Colonic mucosa (tissue), 4 donors: ENCODE measurements at places on chromosomes 6 and 20.

DNA sequence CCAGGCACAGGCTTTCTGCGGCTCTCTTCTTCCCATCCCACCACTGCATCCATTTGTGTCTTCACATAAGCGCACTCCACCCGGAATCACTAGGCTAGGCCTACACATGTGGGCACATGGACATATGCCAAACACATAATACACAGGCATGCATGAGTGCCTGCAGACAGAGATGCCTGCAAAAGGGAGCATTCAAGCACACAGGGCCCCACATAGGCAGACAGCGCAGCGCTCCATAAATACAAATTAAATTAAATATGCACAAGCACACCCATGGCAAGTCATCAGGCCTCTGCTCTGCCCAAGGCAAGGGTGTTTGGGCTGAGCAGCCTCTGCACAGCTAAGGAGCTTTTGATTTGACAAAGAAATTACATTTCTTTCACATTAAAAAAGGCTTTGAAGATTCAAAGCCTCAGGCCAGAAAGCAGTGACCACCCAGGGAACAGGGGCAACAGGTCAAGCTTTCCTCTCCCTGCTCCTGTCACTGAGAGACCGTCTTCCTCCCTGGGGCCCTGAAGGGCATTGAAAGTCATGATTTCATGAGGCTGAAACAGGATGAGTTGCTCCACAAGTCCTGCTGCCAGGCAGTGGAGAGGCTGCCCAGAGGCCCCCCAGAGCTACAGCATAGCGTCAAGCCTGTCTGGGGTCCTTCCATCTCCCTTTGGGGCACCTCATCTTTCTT lies 134.2 kb upstream of the LRFN2 start:
- no peaks in the 10 kb centered on the region for H3K36me3 ChIP-seq
- H3K4me3 ChIP-seq = no peak overlapping the region
- no peaks in the 10 kb centered on the region for H3K27me3 ChIP-seq
- no peak overlapping the region for H3K27ac ChIP-seq

DNA sequence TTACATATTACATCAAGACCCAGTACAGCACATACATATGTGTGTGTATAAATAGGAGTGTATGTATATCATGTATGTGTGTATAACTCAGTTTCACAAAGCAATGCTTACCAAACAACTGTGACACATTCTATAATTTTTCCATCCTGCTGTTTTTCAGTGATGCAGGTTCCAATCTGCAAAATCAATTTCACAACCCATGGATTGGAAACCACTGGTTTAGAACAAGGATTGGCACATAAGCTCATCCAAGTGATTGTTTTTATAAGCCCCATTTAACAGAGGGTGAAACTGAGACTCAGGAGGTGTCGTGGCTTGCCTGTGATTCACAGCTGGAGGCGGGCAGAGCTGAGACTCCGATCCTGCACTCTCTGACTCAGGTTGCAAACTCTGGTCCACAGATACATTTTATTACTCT lies 158.2 kb downstream of the ZMYND8 start:
- no peaks in the 10 kb centered on the region for H3K36me3 ChIP-seq
- no peak overlapping the region for H3K27ac ChIP-seq
- DNase-seq = no peak
- no peak overlapping the region for H3K4me3 ChIP-seq

- H3K27me3 ChIP-seq = no peaks in the 10 kb centered on the region
- H3K36me3 ChIP-seq = no peaks in the 10 kb centered on the region
- H3K27ac ChIP-seq = no peak overlapping the region
- no peak for DNase-seq
- H3K4me3 ChIP-seq = no peak overlapping the region
Observed at GRCh38 chr20:6685626-6686025, 81.9 kb upstream of the BMP2 start.

GRCh38 chr6:141484711-141485110 lies 648.0 kb upstream of the GJE1 start:
- H3K4me3 ChIP-seq = no peak overlapping the region
- DNase-seq = no peak
- no peaks in the 10 kb centered on the region for H3K27me3 ChIP-seq

- H3K4me1 ChIP-seq = no peaks in the 10 kb centered on the region
- no peak for DNase-seq
- no peaks in the 10 kb centered on the region for H3K27me3 ChIP-seq
- H3K36me3 ChIP-seq = no peaks in the 10 kb centered on the region
Observed at GRCh38 chr6:90326404-90327057, 29.9 kb upstream of the BACH2 start.

DNA sequence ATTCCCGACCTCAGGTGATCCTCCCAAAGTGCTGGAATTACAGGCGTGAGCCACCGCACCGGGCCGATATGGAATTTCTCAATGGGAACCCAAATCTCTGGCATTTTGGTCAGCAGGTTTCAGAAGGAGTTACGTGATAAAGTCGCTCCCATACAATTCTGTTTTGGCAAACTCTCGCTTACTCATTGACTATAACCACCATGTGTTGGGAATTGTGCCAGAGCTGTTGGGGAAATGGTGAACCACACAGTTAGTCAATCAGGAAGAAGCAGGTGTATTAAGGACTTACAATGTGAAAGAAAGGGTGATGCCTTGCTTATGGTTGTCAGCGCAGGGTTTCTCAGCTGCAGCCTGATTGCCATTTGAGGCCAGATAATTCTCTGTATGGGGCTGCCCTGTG lies 410.5 kb downstream of the QKI start:
- no peak overlapping the region for H3K27ac ChIP-seq
- H3K4me3 ChIP-seq = no peak overlapping the region
- DNase-seq = no peak
- no peaks in the 10 kb centered on the region for H3K27me3 ChIP-seq

DNA sequence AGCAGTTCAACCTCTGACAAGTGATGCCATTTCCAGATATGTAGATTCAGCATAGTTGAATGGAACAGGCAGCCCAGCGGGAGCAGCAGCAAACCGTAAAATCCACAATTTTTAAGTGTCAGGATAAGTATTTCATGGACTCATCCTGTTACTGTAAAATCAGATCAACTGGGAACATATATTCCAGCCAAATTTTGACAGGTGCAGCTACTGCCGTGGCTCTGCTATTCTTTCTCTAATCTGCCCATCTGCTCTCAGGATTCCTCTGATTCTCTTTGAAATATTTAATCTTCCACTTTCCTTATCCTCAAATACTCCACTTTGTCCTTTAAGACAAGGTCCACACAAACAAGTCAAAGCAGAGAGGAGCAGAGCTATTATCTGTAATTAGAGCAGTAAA lies 245.4 kb upstream of the ASCC3 start:
- no peaks in the 10 kb centered on the region for H3K4me1 ChIP-seq
- DNase-seq = no peak
- no peaks in the 10 kb centered on the region for H3K36me3 ChIP-seq
- no peak overlapping the region for H3K4me3 ChIP-seq

- no peaks in the 10 kb centered on the region for H3K36me3 ChIP-seq
- H3K27ac ChIP-seq = no peak overlapping the region
- no peak overlapping the region for H3K4me3 ChIP-seq
- H3K4me1 ChIP-seq = no peaks in the 10 kb centered on the region
- H3K27me3 ChIP-seq = no peaks in the 10 kb centered on the region
Observed at GRCh38 chr6:52876056-52876787, 33.3 kb downstream of the GSTA3 start.
